Astrocyte of the spinal cord (primary cell): ENCODE measurements at places on chromosomes 12 and 14.

GRCh38 chr14:101734246-101734847, 27.2 kb upstream of the PPP2R5C start:
- DNase-seq, result no peak

- DNase-seq, result peak; percentile 54
Measured at GRCh38 chr12:1830981-1831963, 10.9 kb downstream of the LRTM2 start.

- DNase-seq, result no peak
Measured at GRCh38 chr14:68730348-68730747, 62.5 kb downstream of the ZFP36L1 start.

GRCh38 chr12:11739980-11740577, 90.6 kb downstream of the ETV6 start:
- no peak for DNase-seq

- no peak for DNase-seq
Measured at GRCh38 chr12:94089891-94090290, 58.5 kb upstream of the PLXNC1 start.

DNA sequence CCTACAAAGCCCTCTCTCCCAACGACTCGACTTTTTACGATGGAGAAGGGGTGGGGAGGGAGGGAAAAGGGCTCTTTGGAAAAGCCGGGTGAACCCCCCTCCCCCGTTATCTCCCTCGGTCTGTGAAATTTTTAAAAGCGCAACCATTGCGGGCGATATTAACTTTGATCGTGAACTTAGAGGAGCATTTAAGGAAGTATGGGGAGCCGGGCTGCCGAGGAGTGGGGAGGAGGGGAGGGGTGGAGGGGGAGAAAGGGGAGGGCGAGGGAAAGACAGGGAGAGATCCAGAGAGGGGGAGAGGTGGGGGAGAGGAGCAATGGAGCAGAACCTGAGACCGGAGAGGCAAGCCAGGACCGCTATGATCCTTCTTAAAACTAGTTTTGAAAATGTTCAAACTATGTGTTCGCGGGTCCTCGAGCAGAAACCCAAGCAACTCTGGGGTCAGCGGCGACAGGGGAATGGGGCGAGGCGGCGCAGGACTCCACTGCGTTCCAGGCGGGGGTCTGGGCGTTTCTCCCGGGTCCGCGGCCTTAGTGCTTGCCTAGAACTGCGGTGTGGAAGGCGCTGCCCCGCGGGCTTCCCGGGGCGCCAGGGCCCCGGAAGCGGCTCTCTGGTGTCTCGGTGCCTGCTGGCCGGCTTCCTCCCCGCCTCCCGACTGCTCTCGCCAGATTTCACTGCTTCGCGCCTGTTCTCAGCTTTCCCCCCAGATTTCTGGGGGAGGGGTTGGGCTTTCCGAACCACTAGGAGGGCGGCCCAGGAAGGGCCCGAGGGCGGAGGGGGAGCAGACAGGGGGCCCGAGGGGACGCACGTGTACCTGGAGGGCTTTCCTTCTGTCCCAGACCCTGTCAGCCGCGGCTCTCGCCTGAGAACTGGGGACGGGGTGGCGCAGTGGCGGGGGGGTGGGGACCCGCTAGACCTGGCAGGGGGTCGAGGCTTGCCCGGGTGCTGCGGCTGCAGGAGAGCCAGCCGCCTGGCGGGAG, at the start of gene HOTAIR:
HOTAIR (minus strand) TSS at position 871 of the 980 bp plus-strand sequence.
- no peak for DNase-seq

- peak; percentile 98 for DNase-seq
Measured at GRCh38 chr14:54253195-54253947, 143.4 kb upstream of the CDKN3 start.

DNA sequence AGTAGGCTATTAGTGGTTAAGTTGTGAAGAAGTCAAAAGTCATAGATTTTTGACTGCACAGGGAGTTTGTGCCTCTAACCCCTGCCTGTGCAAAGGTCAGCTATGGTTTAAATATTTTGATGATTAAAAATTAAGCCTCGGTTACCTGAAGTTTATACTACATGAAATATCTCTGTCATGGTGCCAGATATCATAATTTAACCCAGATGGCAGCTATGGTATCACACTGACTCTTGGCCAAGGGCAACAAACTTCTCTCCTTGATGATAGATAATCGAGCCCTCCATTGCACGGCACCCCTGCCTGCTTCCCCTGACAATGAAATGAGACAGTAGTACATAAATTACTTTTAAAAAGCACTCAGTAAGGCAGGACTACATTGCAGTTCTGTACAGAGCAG, 80.8 kb downstream of the SLC35F4 start:
- no peak for DNase-seq

DNA sequence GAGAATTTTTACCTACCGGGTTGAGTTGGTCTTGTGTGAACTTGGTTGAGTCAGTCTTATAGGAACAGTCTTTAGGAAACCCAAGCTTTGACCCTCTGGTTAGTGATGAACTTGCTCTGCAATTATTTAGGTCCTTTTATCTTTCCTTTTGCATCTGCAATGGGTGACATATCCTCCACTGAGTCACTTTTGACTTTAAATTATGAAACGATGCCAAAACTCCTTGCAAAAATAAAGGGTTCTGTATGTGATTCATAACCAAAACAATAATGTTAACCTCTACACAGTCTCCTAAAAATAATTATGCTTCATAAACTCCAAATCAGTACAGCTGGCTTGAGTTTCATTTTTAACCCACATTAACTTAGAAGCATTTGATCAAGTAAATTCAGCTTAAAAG, 979.4 kb downstream of the GALC start:
- DNase-seq, result peak; percentile 69

- no peak for DNase-seq
Measured at GRCh38 chr12:105852496-105852895, 286.3 kb downstream of the NUAK1 start.

GRCh38 chr12:55641595-55641994, 4.9 kb downstream of the OR10P1 start:
- no peak for DNase-seq

DNA sequence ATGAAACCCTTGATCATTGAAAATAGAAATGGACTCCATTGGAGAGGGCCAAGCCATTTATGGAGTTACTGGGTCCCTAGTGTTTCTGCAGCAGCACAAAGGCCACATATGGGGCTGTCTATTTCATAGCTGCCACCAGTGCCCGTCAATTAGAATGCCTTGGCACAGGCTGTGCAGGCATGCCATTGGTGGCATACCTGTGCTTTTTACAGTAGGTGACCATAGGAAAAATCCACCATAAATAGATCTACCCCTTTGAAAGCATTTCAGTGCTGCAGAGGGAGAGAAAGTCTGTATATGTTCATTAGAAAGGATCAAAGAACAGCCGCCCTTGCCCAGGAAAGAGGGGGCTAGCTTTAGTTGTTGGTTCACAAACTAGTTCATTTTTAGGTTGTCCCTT, 13.1 kb downstream of the MYBPC1 start:
- DNase-seq, result no peak

DNA sequence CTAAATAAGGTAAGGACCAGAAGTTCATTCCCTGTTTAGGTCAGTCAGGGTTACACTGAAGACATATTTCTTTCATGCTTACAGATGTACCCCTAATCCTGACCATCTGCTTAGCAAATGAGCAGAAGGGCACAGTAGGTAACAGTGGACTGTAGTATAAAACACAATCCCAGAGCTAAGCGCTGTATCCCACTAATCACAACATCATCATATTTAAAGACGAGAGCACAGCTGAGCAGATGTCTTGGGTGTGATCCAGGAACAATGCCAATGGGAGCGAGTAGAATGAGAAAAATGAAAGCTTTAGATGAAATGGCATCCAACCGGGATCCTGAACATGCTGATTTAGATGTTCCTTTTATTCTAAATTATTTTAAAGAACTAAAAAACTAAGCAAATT, 213.4 kb downstream of the CCER1 start:
- DNase-seq, result no peak

GRCh38 chr14:75979648-75980565, 1.9 kb downstream of the TGFB3 start:
- DNase-seq, result no peak

DNA sequence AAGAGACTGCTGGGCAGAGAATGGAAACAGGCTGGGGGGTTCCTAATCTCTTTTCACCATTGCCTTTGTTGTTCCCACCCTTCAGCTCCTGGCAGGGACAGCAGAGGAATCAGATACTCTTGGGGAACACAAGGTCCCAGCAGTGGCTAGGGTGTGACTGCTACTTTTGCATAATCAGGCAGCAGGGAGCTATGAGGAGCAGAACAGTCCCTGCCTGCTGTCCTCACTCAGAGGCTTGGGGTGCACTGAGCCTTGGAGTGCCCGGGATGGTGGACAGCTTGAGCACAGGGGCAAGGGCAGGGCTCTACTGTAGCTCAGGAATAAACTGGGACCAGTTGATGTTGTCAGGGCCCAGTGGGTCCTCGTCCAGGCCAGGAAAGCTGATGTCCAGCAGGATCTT, 1.5 kb upstream of the TEX52 start:
- DNase-seq, result no peak

DNA sequence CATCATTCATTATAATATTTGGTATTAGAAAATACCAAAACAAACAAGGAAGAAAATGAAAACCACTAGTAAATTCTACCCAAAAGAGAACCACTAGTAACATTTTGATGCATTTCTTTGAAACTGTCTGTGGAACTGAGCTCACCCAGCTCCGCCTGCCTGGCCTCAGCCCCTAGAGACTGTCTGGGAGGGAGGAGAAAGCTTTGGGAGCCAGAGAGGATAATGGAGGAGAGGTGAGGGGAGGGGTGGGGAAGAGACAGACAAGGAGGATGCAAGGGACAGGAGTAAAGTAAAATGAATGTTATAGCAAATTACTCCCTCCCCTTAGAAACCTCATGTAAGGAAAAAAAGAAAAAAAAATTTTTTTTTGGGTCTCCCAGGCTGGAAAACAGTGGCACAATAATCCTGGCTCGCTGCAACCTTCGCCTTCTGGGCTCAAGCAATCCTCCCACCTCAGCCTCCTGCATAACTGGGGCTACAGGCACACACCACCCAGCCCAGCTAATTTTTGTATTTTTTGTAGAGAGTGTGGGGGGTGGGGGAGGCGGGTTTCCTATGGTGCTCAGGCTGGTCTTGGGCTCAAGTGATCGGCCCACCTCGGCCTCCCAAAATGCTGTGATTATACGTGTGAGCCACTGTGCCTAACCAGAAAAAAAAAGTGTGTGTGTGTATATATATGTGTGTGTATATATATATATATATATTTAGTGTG, 3.2 kb upstream of the MMP19 start:
- DNase-seq, result no peak

DNA sequence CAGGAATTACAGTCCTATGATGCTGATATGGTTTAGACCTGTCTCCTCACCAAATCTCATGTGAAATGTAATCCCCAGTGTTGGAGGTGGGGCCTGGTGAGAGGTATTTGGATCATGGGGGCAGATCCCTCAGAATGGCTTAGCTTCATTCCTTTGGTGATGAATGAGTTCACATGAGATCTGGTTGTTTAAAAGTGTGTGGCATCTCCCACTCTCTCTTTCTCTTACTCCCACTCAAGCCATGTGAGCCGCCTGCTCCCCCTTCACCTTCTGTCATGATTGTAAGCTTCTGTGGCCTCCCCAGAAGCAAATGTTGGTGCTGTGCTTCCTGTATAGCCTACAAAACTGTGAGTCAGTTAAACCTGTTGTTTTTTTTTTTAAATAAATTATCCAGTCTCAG, 89.4 kb upstream of the ARHGAP5 start:
- DNase-seq, result no peak

GRCh38 chr12:71268598-71269280, 110.9 kb upstream of the TSPAN8 start:
- DNase-seq, result no peak

- no peak for DNase-seq
Measured at GRCh38 chr12:128137140-128137539, 129.8 kb upstream of the TMEM132C start.
